Caco-2 (cell line): ENCODE measurements at places on chromosomes 3 and 15. TPM values are rescaled to one million over a fixed set of nuclear protein-coding genes. Genes with fewer than 3 reads are reported as not detected.

DNA sequence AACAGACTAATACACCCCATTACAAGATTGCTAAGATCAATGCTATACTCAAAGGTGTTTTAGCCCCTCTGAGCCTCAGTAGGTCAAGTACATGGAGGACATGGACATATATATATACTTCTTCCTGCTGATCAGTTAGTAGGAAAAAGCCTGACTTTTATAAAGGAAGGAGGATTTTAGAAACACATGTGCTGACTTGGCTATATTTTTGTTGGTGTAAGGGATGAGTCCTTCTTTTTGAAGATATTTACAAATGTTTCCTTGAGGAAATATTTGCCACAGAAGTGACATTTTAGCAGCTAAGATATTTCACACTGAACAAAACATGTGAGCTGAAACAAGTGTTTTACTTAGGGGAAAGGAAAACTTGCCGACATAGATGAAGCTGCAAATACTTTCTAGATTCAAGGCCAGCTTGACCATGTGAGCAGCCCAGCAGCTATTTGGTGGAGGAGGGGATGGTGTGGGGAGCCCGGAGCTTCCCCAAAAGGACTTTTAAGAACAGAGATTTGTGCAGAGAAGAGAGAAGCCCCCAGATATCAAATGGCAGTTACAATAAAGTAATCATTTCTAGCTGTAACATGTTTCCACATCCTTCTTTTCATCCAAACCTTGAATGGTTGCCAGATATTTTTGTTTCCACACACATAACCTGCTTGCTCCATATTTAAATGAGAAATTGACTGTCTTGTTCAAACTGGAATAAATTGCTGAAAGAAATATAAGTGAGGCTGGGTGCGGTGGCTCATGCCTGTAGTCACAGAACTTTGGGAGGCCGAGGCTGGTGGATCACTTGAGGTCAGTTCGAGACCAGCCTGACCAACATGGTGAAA lies 111.7 kb upstream of the NR2F2 start:
- no peak overlapping the region for H3K4me3 ChIP-seq
- H3K27me3 ChIP-seq, result no peaks in the 10 kb centered on the region
- no peak for DNase-seq
- H3K27ac ChIP-seq, result peak overlapping the region; percentile 49

DNA sequence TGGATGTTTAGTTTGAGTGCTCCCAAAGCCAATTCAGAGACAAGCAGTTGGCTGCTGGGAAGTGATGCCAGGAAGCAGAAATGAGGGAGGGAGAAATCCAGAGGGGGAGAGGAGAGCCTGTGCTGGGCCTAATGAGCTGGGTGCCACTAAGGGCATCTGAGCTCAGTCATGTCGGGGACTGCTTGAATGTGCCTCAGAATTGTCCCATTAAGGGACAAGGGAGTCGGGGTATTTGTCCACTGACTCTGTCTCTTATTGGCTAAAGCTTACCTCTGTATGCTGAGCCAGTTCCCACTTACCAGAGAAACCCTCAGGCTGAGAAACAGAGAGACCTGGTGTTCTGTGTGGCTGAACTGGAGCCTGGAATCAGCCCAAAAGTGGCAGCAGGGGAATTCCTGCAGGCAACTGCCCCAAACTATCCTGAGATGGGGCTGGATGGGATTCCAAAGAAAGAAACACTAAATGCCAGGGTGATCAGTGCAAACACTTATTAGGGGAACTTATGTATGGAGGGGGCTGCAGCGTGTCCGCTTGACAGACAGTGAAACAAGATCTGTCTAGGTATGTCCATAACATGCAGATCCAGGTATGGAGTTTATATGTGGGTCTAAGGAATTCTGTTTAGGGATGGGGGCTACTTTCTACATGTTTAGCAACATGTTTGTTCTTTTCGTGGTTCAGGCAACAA lies 48.6 kb downstream of the NR1D2 start:
- no peaks in the 10 kb centered on the region for H3K27me3 ChIP-seq
- H3K27ac ChIP-seq, result no peak overlapping the region
- no peak for DNase-seq
- H3K4me1 ChIP-seq, result no peaks in the 10 kb centered on the region

- no peak overlapping the region for H3K4me3 ChIP-seq
- no peak overlapping the region for H3K27ac ChIP-seq
Observed at GRCh38 chr3:68288085-68288484, 633.7 kb upstream of the SUCLG2 start.

DNA sequence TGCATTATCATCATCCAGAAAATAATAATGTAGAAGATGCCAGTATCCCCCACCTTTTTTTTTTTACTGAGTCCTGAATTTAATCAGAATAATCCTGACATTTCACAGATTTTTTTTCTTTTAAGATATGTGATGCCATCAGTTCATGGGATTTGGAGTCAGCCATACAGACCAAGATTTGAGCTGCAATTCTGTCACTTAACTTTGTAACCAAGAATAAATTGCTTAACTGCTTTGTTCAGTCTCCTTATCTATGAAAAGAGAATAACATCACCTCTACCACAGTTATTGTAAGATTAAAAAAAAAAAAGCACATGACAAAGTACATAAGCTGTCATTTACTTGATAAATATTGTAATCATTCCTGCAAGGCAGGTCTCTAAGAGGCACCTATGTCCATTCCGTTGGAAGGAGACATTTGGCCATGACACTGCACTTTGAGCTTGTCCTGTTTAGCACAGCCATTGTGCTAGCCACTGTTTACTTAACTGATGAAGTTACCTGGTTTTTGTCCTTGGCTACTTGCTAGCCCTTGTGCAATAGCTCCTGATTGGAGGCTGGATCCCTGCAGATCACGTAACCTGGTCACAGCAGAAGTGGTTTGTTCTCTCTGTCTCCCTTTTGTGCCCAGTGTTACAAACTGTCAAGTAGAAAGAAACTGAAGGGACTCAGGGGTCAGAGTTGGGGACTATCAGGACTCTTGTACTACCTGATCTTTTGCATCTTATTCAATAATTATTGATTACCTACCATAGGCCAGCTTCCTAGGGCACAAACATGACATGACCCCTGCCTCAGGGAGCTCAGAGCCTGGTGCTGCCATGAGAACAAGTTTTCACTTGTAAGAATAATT lies 306.0 kb downstream of the WDR72 start:
- peak; percentile 76 for DNase-seq
- no peak overlapping the region for H3K27ac ChIP-seq
- H3K27me3 ChIP-seq, result no peaks in the 10 kb centered on the region
- H3K36me3 ChIP-seq, result no peaks in the 10 kb centered on the region
- H3K4me3 ChIP-seq, result no peak overlapping the region

- no peak for DNase-seq
- H3K27me3 ChIP-seq, result no peaks in the 10 kb centered on the region
- no peaks in the 10 kb centered on the region for H3K4me1 ChIP-seq
- no peak overlapping the region for H3K27ac ChIP-seq
- no peak overlapping the region for H3K4me3 ChIP-seq
- H3K36me3 ChIP-seq, result no peaks in the 10 kb centered on the region
Observed at GRCh38 chr15:38205526-38206272, 46.9 kb upstream of the SPRED1 start.

CYP1A2 gene
- not detected in 2 replicates for total RNA-seq
